ENCODE measurements at places on chromosomes 12 and 14.

DNA sequence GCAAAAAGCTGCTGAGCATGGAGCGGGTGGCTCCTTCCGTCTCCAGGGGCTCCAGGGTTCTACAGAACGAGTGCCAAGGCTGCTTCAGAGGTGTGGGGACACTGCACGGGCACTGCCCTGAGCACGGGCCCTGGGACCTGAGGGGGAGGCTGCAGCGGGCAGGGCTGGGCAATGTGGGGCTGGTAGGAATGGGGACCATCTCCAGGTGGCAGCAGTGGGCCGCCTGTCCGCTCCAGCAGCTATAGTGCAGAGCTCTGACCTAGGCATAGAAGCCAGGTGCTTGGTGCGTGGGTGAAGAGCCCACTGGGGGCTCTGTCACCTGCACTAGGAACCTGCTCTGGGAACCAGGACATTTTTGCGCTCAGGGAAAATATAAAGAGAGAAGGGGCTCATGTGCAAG lies 22.3 kb downstream of the HDAC7 start:
- DNase-seq = no peak

DNA sequence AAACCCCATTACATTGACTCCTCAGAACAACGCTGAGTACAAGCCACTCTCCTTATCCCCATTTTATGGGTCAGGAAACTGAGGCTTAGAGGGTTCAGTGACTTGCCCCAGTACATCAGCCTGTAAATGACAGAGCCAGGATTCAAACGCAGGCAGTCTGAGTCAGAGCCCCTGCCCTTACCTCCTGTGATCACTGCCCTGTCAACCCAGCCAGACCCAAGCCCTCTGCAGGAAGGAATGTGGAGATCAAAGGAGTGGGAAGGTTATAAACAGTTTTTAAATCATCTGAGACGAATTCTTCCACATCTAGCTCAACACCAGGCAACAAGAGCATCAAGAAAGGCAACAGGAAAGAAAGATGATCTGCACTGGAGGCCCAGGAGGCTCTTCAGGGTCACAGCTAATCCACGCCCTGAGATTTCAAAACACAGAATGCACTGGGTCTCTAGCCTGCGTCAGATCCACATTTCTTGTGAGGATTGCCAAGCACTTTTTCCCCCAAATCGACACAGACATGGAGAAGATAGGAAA lies 38.5 kb downstream of the SPTB start:
- DNase-seq = no peak

DNA sequence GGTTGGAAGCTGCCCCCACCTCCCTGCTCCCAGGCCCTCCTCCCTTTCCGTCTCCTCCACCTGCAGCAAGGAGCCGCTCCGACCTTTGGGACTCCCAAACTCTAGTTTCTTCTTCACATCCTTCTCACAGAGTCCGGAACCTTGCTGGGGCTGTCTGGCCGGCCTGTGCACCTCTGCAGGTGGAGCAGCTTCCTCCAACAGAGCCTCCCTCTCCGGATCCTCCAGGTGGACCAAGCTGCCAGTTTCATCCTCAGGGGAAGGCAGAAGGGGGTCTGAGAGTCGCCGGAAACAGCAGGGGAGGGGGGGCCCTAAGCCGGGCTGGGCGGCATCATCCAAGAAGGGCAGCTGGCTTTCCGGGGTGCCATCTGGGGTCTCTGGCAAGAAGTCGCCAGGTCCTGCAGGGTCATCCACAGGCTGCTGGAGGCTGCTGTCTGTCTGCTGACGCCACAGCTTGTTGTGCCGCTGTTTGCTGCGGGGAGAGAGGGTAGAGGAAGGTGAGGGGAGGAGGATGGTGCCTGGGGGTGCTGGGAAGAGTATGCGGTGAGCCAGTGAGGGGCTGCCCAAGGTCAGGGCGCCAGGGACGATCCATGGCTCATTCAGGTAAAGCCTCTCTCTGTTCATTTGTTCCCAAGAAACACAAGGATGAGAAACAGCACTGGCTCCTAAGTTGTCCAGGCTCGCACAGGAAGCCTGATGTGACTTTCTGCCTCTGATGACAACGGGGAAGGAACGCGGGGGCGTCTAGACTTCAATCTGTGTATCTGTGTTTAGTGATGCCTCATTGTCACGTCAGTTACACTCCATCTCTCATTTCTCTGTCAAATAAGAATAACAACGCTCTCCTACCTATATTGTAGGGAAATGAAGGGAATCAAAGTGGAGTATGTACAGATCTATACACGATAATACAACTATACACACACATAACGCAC lies 61.3 kb upstream of the CORO1C start:
- no peak for DNase-seq

GRCh38 chr14:71322655-71323250 lies 415.5 kb downstream of the PCNX1 start:
- no peak for DNase-seq

DNA sequence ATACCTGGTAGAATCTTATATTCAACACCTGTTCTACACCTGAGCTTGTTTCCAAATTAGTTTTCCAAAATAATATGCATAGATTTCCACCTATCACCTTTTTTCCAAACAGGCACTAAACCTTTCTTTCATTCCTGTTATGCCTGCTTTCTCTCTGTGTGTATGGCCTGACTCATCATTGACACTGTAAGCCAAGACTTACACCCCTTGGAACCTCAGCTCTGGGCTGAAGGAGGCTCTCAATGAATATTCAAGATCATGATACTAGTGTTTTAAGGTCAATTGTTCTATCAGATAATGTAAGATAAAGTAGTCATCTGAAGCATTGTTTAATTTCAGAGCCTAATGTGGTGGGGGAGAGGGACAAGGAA lies 1193.3 kb downstream of the FLRT2 start:
- no peak for DNase-seq

DNA sequence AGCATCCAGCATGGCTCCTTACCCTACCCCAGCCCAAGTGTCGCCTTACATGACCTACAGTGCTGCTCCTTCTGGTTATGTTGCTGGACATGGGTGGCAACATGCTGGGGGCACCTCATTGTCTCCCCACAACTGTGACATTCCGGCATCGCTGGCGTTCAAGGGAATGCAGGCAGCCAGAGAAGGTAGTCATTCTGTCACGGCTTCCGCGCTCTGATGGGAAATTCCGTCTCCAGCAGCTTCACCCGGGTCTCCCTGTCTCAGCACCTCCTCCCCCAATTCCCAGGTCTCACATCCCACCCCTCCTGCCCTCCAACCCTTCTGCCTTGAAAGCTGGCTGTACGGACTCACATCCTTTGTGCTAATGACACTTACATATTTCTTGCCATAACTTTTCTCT lies 14.6 kb downstream of the PAX9 start:
- DNase-seq = no peak

GRCh38 chr12:108296945-108297344 lies 42.2 kb downstream of the CMKLR1 start:
- DNase-seq = no peak

DNA sequence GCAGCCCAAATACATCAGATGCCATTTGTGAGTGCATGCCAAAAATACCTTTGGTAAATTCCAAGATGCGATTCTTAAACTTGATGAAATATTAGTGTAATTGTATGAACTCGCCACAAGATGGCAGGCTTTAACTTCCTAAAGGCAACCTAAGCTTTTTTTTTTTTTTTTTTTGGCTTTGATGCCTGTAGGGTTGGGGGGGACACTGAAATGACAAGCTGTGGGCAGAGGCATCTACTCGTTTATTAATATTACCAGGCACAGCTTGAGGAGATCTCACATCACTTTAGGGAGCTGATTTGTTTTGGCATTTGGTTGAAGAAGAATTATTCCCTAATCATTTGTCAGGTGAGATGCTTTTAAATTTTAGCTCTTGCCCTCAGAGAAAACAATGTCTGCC lies 126.7 kb upstream of the CCDC196 start:
- no peak for DNase-seq

GRCh38 chr12:59780605-59781135 lies 184.8 kb downstream of the SLC16A7 start:
- DNase-seq = no peak

DNA sequence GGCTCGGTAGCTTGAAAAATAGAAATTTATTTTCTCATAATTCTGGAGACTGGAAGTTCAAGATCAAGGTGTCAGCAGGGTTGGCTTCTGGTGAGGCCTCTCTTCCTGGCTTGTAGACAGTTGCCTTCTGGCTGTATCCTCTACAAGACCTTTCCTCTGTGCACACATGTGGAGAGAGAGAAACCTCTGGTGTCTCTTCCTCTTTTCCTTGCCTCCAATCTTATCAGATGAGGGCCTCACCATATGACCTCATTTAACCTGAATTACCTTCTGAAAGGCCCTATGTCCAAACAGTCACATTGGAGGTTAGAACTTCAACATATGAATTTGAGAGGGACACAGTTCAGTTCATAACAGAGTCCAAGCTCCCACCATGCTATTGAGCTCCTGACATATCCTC lies 166.4 kb downstream of the TTC8 start:
- no peak for DNase-seq

Data from effector memory CD4-positive, alpha-beta T cell (primary cell).